ENCODE measurements at places on chromosomes 1 and 21. TPM values are rescaled to one million over a fixed set of nuclear protein-coding genes. Genes with fewer than 3 reads are reported as not detected.

Gene SMG7
- 32.6 TPM for polyA plus RNA-seq

Gene CHI3L1
- polyA plus RNA-seq = 1.1 TPM

Gene KPRP
- polyA plus RNA-seq = not detected

Gene TDRD5
- not detected for polyA plus RNA-seq

Gene SH3BGRL3
- polyA plus RNA-seq = 44.5 TPM

Gene CHD5
- 0.14 TPM for polyA plus RNA-seq

Gene FAM167B
- polyA plus RNA-seq = 4.0 TPM

Gene CEP104
- 19.7 TPM for polyA plus RNA-seq

Gene DNM3
- polyA plus RNA-seq = 3.0 TPM

Gene S100A16
- 43.0 TPM for polyA plus RNA-seq

Gene KRTAP10-10
- polyA plus RNA-seq = not detected

Gene ANGPTL1
- 63.0 TPM for polyA plus RNA-seq

Gene A3GALT2
- not detected for polyA plus RNA-seq

Gene NPR1
- polyA plus RNA-seq = 12.7 TPM

Gene DYNLT4
- 0.24 TPM for polyA plus RNA-seq

Gene DIPK1A
- polyA plus RNA-seq = 10.7 TPM

Gene FCGR2B
- polyA plus RNA-seq = 0.16 TPM

Measured in forelimb muscle (tissue), 1 donor.